Tongue (tissue), 3 donors: ENCODE measurements at places on chromosomes 7 and 10. TPM values are rescaled to one million over a fixed set of nuclear protein-coding genes. Genes with fewer than 3 reads are reported as not detected.
A peak's percentile ranks its signal among the peaks of the same experiment; 100 is the strongest.

- DNase-seq, result no peak
Observed at GRCh38 chr7:101804967-101805366, 12.5 kb upstream of the CUX1 start.

GRCh38 chr10:79266084-79266483 is 81.2 kb upstream of the PPIF start:
- DNase-seq, result no peak

The ANKRD1 gene
- total RNA-seq, result 123 TPM

GRCh38 chr7:94657771-94658693 is 2.1 kb upstream of the SGCE start:
- peak; percentile 97 for DNase-seq

The TDRD1 gene
- 1.6 TPM for total RNA-seq

The C10orf95 gene
- not detected for total RNA-seq

DNA sequence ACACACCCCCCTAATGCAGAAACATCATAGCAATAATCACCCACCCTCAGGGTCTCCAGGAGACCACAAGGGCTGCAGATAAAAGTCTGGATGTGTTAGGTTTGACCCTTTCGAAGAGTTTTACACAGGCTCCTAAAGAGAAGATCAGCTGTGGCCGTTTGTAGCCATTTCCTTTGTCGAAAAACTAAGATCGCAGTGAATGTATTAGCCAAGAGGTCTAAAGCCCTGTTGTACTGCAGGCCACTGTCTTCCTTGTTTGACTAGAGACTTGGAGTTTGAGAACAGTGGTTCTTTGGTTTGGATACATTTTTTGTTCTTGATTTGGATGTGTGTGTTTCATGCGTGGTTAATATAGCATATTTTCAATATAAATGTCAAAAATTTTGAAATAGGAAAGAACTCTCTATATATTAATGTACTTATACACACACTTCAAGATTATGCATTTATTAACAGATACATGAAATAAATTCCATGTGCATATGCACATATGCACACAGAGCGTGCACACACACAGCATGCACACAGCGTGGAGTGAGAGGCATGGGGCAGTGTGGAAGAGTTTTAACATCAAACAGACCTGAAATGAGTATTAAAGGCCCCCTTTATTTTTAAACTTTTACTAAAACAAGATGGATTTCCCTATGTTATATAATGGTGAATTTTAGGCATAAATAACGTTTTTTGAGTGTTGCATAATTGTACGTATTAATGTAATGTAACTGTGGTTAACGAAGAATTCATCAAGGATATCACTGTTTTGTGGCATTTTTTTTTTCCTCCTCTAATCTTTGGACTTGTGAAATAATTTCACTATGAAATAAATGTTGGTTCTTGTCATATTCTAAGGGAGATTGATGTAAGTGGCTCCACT is 2.2 kb downstream of the IKZF1 start:
- no peak for DNase-seq

DNA sequence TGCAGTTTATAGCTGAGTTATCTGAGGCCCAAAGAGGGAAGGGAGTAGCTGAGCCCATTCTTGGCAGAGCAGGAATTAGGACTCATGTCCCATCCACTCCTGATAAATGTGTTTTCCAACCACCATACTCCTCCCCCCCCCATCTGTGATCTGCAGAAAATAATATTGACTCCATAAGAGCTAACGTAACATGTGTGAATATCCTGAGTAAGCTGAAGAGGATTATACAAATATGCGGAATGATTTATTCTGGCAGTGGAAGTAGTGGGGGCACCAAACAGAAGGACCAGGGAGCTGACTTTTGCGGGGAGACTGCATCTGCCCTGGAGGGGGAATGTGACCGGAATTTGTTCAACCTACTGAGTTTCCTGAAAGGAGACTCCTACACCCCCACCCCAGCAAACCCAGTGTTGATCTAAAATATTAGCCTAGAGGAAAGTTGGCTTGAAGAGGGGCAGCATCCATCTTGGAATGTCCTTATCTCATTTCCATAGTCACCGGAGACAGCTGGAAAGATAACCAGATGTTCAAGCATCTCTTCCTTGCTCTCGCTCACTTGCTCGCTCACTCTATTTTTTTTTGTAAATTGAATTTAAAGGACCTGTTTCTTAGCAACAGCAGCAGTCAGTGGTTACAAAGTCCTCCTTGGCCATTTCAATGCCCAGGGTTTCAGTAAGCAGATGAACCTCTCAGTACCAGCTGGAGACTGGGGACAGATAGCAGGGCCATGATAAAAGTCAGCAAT is 114.7 kb downstream of the RPS24 start:
- peak; percentile 56 for DNase-seq

The RAB11FIP2 gene
- total RNA-seq, result 36.8 TPM

The KCP gene
- total RNA-seq, result 0.72 TPM

The CCL24 gene
- not detected for total RNA-seq

DNA sequence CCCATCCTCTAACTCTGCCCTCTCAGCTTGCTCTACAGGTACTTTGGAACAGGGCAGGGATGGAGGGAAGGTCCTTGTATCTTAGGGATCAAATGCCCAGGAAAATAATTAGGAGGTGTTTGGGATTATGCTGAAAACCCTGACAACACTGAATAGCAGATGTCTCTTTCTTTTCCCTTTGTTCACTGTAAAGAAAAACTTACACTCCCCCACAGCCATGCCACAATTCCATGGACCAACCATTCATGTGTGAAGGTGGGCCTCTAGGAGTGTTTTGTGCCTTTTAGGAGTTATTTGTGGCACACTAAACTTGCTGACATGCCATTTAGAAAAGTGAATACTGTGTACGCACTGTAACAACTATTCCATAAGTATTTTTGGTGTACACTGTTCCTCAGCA is 108.1 kb downstream of the SNX10 start:
- DNase-seq, result no peak

DNA sequence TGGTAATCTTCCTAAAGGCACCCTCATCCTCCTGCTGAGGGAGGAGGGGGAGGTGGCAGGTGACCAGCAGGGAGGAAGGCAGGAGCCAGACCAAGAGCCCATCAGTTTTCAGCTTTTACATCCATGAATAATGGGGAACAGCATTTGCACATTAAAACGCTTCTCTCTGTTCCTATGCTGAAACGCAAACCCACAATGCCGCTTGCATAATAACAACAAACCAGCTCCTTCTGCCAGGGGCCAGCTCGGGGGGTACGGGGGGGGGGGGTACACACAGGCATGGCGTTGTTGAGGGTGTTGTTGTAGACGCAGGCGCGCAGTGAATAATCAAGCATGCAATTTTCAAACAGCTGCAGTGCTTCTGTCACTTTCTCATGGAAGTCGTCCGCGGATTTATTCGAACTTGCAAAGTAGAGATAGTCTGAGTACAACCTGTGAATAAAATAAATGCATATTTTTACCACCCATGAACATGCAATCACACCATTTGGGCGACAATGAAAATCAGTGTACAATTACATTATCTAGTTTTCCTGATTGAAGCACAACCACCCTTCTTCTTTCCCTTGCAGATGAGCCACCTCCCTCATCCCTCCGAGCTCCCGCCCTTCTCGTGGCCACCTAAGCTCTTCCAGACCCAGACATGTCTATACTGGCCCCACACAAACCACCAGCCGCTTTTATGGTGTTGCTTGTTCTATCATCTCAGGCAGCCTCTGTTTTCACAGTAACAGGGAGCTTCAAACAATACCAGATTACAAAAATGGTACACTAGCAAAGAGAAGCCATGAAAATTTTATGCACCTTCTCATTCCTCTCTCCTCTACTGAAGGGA is 72.2 kb downstream of the CHST15 start:
- peak; percentile 78 for DNase-seq

DNA sequence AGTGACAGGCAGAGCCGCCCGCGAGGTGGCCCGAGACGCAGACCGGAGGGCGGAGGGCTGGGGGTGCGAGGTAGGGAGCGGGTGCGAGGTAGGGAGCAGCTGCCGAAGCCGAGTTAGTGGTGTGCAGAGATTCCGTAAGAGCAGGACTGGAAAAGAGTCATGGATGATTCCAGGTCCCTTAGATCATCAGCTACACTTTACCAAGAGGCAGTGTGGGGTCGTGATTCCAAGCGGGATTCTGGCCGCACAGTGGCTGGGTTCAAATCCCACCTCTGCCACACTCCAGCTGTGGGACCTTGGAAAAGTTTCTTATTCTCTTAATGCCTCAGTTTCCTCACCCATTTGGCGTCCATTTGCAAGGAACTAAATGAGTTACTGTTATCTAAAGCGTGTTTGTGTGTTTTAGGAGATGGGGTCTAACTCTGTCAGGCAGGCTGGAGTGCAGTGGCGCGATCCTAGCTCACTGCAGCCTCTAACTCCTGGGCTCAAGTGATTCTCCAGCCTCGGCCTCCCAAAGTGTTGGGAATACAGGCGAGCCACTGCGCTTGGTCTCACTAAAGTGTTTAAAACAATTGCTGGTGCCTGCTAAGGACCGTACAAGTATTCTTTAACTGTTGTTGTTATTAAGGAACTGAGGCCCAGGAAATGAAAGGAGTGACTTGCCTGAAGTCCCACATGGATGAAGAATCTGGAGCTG is 1.1 kb downstream of the NDUFB2 start:
- no peak for DNase-seq

DNA sequence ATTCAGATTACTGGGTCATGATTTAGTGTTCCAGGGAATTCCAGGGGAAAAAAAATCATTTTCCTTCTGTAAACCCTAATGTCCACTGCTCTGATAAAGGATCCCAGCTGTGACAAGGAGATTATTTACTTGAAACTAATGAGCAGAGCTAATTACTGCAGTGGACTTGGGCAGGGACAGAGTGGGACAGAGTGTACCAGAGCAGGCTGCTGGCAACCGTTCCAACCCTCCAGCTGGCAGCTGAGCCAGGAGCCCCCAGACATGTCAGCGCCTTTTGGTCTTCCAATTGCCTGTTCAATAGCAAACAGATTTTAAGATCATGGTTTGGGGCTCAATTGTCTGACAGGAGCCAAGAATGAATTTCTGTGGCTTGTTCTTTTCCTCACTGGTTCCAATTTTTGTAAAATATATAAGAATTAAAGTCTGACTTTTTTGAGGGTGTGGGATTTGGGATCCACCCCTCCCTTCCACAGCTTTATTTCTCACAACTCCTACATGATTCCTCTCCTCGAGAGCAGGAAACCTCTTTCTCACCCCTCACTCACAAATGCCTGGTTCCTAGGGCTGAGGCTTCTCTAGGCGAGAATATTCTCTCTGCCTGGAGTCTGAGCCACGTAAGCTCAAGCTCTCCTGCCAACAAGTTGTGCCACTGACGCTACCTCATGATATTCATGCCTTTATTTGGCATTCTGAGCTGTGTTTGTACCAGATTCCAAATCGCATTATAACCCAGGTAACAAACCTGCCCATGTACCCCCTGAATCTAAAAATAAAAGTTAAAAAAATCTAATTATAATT is 20.6 kb upstream of the FAM180A start:
- peak; percentile 82 for DNase-seq

The SFTPA2 gene
- 0.62 TPM for total RNA-seq

DNA sequence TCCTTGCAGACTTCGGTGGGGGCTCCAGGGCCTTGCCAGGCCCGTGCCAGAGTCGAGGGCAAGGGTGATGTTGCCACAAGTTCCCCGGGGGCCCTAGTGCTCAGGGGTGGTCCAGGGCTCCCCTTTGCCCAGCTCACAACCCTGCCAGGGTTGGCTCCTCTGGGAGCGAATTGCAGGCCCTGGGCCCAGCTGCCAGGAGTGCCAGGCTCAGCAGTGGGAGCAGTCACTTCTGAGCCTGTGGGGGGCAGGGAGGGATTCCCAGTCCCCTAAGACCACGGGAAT is 43.8 kb downstream of the TCERG1L start:
- no peak for DNase-seq

The PPA1 gene
- total RNA-seq, result 83.2 TPM

GRCh38 chr7:119252962-119253361 is 1020.0 kb upstream of the KCND2 start:
- no peak for DNase-seq

- no peak for DNase-seq
Observed at GRCh38 chr7:139626817-139627216, 103.3 kb downstream of the CLEC2L start.

DNA sequence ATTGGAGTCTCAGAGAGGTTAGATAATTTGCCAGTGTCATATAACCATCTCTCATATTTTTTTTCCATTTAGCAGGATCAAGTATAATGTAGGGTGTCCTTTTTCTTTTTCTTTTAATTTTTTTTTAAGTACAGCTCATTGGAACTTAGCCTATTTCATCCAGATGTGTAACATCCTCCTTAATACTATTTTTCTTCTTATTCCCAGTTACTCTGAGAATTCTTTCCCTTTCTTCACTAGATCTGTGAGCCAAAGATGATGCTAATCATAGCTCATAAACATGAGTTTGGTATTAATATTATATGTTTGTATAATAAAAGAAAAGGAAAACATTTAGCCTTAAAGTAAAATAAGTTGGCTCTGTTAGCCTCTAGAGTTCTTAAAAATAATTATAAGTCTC is 32.8 kb downstream of the PPP1R9A start:
- DNase-seq, result no peak

- DNase-seq, result peak; percentile 29
Observed at GRCh38 chr7:146176860-146177259, 60.3 kb downstream of the CNTNAP2 start.

DNA sequence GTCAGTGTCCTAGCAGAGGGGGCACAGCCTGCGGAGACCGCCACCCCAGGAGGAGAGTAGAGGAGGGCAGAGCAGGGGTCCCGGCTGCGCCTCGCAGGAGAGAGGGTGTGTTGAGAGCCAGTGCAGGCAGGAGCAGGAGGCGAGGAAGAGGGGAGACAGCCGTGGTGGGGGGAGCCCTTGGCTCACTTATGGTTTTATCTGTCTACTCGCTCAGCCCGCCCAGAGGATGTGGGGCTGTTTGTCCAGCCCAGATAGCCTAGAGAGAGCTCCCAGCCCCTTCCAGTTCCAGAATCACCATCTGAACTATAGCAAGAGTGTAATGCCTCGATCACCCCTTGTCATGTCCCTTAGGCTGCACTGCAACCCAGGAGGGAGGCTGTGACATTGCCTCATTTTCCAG is 26.6 kb downstream of the SLC29A3 start:
- no peak for DNase-seq

GRCh38 chr7:45627691-45628456 is 53.7 kb downstream of the ADCY1 start:
- no peak for DNase-seq

GRCh38 chr7:117347480-117347879 is 24.6 kb upstream of the WNT2 start:
- DNase-seq, result no peak

GRCh38 chr10:73763343-73763742 is 18.5 kb upstream of the CHCHD1 start:
- no peak for DNase-seq

- DNase-seq, result peak; percentile 66
Observed at GRCh38 chr10:46328853-46329689, 42.3 kb downstream of the ANTXRL start.

- DNase-seq, result no peak
Observed at GRCh38 chr10:128573281-128573845, 447.1 kb upstream of the MKI67 start.

The SAMD9L gene
- total RNA-seq, result 11.8 TPM

The UNCX gene
- total RNA-seq, result not detected

DNA sequence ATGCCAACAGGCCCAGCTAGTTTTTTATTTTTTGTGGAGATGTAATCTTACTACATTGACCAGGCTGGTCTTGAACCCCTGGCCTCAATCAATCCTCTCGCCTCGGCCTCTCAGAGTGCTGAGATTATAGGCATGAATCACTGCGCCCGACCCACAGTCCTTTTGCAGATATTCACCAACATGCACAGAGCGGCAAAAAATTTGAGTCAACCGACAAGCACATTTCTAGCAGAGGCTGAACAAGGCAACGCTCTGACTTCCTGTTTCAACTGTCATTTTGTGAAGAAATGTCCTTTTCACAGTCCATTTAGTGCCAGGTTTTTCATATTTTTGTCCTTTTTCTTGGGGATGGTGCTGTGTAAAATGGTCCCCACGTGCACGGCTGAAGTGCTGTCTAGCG is 71.1 kb upstream of the KAT6B start:
- no peak for DNase-seq
